Stimulated activated CD4-positive, alpha-beta T cell treated with anti-CD3 and anti-CD28 coated beads, TNF-alpha, amount 100 ng/mL, for 24 hours (primary cell): ENCODE measurements at places on chromosomes 16 and 17.

DNA sequence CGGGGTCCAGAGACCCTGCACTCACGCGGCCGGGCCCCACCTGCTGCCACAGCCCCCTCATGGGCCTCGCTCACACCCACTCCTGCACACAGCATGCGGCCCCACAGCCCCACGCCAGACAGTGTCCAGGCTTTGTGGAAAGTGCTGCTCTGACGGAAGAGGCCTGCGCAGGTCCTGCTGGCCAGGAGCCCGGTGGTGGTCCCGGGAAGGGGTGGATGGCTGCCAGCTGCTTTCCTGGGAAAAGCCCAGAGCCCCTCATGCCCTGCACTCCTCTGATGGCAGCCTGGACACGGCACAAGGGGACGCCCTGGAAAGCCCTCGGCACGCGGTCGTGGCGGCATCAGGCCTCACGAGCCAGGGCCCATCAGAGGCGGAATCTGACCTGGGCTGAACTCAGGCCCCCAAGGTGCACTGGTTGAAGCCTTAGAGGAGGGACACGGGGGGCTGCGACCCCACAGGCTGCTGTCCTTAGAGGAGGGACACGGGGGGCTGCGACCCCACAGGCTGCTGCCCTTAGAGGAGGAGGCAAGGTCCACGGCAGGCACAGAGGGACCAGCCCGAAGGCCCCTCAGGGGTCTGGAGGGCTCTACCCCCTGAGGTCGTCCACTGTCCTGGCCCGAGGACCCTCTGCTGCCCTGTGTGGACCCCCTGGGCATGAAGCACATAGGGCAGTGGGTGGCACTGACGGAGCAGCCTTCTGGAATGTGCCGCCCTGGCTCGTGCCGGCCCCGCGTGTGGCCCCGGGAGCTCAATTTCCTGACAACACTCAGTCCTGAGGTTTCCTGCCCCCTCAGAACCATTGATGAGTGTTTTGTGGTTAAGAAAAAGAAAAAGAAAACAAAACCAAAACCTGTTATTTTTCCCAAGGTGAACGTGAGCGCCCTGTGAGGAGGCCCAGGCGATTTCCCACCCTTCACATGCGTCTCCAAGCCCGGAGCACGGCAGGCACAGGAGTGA, 22.1 kb downstream of the SOX8 start:
- DNase-seq, result peak; percentile 31

DNA sequence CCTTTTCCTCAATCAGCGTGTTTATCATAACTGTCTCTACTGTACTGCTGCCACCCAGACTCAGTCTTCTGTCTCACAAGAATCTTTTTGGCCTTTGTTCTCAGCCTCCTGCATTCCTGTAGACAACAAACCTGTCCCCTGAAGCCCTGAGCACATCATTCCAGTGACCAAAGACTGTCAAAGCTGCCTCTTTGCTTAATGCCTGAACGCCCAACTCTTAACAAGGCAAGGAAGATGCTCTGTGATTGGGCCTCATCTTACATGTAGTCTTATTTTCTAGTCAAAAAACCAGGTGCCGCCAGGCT, 29.3 kb upstream of the AQP8 start:
- no peak for DNase-seq

GRCh38 chr17:78258323-78259191, 27.1 kb downstream of the TMEM235 start:
- DNase-seq, result peak; percentile 50

- DNase-seq, result no peak
Measured at GRCh38 chr17:79531191-79532095, 79.4 kb downstream of the RBFOX3 start.

GRCh38 chr16:29910819-29911675, 10.8 kb downstream of the ASPHD1 start:
- DNase-seq, result no peak

GRCh38 chr17:47427985-47428384, 102.9 kb upstream of the NPEPPS start:
- DNase-seq, result no peak

DNA sequence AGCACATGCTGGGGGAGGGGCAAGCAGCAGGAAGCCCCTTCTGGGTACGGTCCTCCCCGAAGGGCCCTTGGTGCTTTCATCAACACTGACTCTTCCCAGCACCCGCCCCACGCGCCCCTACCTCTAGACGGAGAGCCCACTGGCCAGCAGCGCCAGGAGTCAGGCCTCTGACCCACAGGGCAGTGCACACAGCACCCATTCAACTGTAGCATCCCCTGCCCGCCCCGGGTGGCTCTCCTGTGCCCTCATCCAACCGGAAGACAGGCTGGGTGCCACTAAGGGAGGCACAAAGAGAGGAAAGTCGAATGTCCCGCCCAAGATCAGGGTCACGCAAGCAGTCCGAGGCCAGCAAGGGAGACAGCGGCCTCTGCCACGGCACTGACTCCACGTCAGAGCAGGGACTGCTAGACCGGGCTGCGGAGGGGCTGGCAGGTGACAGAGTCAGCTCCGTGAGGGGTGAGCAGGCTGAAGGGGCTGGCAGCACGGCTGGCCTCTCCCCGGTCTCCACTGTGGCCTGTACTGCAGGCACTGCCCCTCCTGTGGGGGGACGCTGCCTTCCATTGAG, 9.8 kb downstream of the MSRB1 start:
- no peak for DNase-seq

DNA sequence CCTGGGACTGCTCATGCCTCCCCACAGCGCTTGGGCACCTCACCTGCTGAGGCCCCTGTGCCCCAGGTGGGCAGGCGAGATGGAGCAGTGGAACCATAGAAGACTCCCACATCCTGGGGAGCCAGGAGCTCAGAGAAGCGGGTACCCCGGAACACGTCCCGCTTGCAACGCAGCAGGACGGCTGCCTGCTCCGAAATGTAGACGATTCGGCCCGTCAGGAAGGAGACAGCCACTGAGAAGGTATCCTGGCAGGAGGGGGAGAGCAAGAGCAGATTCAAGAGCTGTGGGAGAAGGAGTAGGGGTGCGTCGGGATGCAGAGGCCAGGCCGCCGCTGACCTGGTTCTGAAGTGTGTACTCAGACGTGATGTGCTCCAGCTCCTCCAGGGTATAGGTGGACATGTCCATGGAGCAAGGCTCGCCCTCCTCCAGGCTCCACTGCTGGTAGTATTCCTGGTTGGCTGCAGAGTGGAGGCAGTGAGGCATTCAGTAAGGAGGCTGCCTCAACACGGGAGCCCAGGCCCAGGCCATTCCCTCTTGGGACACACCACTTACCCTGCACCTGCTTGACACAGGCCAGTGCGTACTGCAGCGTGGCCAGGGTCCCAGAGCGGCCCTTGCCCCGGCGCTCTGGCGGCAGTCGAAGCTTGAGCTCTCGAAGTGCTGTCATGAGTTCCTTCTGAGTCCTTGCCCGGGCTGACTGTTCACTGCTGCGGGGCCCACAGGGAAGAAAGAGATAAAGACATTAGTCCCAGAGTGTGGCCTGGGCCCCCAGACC, 2.6 kb downstream of the PER1 start:
- DNase-seq, result no peak

DNA sequence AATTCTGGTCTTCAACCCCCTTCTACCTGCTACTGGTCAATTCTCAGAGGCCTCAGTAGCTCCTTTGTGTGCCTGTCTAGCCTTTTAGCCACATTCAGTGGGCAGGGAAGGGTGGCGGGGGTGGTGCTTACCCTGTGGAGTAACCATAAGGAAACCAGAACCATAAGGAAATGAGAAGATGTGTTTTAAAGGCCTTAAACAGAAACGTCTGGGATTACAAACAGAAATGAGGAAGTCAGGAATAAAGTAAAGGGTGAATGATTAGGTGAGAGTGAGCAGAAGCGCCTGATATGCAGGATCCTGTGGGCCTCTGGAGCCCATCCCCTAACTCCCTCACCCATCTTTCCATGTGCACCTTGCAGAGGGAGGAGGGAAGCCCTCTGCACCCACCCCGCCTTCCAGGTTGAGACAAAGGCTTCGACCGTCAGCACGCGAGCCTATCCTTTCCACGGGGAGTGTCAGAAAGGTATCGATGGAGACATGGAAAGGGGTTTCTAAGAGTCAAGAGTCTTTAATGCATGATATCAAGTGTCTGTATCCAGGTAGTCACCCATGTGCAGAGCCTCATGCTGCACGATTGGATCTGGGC, 20.4 kb downstream of the KIAA0513 start:
- no peak for DNase-seq

DNA sequence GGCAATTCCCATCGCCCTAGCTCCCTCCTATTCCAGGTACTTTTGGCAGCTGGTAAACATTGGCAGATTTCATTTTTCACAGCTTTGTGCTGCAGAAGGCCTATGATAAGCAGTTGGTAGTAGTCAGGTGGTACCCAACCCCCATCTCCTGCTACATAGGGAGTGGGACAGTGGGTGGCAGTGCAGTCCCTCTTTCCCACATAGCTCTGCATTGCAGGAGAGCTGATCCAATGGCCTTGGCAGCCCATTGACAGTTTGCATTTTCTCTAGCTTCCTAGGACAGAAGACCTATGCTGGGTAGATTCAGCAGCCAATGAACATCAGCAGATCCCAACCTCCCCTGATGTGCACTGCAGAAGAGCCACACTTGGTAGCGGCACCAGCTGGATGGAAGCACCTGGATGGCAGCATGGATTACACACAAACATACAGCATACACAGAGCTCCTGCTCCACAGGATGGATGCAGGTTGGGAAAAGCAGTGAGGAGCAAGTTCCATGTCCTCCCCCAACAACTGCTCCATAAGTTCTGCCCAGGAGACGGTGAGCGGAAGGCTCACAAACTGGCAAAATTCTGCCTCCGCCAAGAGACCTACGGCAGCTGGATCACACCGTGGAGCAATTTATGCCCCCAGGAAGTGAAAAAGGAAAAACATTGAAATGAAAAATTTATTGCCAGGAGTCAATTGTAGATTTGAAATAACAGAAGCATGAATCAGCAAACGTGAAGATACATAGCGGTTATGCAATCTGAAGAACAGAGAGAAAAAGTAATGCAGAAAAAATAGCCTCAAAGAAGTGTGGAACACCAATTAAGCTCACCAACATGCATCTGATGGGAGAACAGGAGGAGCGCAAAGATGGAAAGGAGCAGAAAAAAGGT, 95.7 kb downstream of the CACNG1 start:
- no peak for DNase-seq

GRCh38 chr16:68289621-68290329, 21.0 kb downstream of the SLC7A6OS start:
- no peak for DNase-seq

GRCh38 chr16:72189865-72190371, 18.0 kb upstream of the PMFBP1 start:
- no peak for DNase-seq

DNA sequence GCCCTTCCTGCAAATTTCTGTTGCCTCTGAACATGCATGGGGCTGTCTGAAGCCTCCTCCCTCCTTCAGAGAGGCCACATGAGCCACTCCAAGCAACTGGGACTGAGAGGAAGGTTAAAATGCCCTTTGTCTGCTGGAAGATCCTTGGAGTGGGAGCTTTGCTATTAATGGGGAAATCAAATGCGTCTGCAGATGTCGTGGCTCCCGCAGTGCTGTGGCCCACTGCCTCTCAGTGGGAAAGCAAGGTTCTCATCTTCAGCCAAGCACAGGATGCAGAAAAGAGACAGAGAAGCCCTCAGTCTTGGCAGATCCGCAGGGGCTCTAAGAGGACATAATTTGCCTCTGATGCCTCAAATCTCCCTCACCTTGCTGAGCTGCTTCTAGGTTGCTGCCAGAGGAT, 34.8 kb downstream of the PEMT start:
- no peak for DNase-seq

GRCh38 chr17:7340179-7340578, 3.9 kb downstream of the ACAP1 start:
- DNase-seq, result no peak

DNA sequence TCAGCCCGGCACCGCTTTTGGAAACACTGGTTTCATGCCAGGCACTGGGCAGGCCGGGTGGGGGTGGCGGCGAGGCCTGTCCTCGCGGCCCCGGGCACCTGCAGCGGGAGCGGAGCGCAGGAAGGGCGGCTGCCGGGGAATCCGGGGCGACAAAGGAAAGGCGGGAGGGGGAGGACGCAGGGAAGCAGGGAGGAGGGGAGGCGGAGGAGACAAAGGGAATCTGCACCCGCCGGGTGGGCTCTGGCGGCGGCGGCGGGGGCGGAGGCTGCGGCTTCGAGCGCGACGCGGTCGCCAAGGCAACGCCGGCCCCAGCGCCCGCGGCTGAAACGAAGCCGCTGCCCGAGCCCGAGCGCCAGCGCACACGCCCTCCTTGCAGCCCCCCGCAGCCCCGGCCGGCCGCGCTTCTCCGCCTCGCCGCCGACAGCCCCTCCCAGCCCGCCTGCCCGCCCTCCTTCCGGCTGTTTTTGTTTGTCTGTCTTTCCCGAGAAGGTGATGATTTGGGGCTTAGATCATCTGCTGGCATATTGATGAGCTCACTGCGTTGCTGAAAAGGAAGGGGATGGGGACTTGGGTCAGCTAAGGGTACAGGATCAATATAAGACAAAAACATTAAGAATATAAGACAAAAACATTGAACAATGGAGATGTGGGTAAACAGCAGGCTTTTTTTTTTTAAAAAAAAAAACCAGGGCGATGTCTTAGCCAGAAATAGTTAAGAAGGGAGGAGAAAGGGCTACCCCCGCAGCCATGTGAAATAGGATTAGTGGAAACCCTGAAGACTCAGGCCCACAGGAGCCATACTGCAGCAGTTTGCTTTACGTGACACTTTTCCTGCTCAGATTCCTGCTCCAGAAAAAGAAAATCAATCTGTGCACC, 32.7 kb downstream of the CDK5R1 start:
- peak; percentile 63 for DNase-seq

GRCh38 chr16:61780161-61780560, 256.1 kb downstream of the CDH8 start:
- DNase-seq, result no peak

DNA sequence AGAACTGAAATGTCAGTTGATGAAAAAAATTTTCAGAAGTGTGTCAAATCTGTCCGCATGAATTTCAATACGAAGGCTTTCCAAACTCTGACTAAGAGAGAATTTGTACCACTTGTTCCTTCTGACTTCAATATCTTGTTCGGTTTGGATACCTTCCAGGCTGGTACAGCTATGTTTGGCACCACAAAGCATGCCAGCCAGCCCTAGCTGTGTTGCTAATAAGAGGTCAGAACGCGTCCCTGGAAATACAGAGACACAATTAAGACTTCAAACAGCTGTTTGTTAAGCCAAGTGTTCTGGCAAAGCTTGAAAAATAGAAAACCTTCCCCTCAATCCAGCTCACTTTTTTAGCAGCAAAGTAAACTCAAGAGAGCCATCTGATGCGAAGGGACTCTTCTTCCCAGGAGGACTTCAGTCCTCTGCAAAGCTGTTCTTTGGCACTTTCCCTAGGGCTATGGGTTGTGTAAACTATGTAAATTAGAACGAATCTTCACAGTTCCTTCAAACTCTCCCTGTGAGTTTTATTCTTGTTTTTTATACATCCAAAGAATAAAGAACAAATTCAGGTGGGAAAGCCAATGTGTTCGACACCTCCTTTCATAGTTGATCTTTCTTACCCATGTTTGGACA, 35.1 kb downstream of the GRB2 start:
- DNase-seq, result no peak
